ENCODE measurements at places on chromosomes 4 and X.
A peak's percentile ranks its signal among the peaks of the same experiment; 100 is the strongest.

DNA sequence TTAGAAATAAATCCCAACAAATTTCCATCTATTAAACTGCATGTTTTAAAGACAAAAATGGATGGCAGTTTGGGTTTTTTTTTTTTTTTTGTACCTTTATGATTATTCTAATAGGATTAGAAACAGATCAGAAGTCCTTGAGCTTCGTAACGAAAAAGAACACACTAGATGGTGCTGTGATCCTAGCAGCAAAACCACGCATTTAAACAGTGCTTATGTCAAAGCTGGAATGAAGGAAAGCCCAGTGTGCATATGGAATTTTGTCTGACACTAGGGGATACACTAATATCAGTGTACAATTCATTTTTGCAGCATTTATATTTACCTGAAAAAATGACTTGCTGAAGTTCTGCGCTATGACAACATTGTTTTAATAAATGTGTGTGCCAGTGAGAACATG, 229.1 kb downstream of the VEGFC start:
- no peak for DNase-seq

DNA sequence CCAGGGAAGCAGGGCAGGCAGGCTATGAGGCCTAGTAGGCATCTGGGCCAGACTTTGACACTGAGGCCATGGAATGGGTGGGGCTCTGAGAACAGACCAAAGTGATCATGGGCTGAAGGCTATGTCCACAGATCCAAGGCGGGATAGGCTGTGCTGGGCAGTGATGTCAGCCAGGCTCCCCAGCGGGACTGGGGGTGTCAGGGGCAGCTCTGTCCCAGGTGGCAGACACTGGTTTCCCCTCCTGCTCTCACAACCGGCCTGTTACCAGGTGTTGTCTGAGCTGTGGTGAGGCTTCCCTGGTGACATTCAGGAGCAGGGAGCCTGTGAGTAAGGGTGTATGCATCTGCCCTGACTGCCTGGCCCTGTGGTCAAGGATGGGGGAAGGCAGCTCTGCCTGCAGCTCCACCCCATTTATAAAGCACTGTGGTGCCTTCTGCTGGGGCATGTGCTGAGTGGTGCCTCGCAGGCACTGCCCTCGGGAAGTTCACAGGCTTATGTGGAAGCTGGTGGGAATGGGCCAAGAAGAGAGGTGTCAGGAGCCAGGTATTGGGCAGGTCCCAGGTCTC, 2.9 kb downstream of the IL9R start:
- DNase-seq = no peak

DNA sequence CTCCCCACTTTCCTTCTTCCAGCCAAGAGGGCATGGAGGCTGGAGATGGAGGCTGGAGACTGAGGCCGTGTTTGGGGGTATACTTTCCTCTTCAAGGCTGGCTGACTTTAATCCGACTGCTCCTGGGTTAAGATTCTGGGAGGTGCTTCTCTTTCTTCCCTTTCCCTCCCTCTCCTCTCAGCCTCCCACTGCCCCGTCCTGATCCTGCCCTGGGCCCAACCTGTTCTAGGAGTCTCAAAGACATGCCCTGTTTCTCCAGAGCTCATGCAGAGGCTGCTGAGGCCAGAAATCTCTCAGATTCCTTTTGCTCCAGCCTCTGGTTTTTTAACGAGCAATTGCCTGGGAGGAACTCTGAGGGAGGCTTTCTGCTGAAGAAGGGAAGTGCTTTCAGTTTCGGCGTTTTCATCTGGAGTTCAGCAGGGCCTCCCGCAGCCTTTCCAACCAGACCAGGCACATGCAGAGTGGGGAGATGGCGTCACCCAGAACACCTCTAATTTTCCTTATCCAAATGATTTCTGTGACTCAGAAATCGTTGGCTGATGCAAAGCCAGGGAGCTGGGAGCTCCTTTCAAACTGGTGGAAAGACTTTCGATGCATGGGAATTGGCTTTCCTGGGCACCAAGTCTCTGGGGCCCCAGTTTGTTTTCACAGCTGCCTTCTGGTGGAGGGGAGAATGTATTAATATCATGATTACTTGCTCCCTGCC, 34.5 kb upstream of the FAM9C start:
- no peak for DNase-seq

DNA sequence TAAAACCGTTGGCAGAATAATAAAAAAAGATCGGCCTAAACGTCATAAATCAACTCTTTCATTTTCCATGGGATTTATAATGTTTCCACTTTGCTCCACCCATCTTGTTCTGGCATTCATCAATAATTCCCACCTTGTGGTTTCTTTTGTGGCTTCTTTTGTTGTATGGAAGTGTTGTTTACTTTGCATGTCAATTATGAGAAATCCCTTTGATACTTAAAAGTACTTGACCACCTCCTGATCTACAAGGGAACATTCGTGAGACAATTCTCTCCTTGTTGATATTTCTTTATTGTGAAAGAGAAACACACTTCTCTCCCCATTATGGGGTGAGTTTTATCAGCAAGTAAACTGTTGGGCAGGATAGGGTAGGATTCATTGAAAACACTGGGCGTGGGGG, 2.8 kb downstream of the AMELX start:
- DNase-seq = no peak

DNA sequence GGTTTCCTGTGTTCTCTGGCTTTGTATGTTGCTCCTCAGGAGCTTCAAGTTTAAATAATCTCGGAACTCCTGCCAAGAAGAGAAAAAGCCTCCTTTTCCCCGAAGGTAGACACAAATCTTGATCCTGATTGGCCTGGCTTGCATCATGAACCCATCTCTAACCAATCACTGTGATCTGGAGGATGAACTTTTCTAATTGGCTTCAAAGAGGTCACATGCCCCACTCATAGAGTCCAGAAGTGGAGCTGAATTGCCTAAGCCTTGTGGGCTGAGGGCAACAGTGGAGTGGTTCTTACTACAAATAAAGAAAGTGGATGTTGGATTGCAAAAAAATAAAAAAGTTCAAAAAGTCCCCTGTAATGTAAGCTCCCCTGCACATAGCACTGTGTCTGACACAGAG, 245.9 kb downstream of the MID1IP1 start:
- DNase-seq = no peak

DNA sequence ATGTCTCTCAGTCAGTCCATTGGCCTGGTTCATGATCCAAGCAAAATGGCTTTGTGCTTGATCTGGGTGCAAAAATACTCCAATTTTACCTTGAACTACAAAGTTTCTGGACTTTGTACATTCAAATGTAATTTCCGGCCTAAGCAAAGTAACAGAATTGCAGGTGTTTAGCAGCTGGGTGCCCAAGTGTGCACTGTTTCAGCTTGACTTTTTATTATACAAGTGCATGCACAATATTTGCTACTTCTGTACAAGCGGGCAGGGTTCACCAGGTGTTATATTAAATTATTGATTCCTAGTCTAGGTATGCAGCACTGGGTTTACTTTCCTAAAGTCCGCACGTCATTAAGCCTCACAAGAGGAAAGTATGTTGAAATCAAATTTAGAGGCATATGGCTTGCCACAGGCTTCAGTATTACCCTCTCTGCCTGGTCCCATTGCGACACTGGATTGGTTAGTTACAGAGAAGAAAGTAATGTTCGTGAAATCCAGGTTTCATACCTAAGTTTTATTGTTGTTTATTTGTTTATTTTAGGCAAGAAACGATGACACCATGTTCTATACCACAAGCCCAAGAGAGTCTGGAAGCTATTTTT, 376.9 kb upstream of the CTSO start:
- DNase-seq = no peak

GRCh38 chr4:118759481-118759880, 74.3 kb downstream of the METTL14 start:
- no peak for DNase-seq

DNA sequence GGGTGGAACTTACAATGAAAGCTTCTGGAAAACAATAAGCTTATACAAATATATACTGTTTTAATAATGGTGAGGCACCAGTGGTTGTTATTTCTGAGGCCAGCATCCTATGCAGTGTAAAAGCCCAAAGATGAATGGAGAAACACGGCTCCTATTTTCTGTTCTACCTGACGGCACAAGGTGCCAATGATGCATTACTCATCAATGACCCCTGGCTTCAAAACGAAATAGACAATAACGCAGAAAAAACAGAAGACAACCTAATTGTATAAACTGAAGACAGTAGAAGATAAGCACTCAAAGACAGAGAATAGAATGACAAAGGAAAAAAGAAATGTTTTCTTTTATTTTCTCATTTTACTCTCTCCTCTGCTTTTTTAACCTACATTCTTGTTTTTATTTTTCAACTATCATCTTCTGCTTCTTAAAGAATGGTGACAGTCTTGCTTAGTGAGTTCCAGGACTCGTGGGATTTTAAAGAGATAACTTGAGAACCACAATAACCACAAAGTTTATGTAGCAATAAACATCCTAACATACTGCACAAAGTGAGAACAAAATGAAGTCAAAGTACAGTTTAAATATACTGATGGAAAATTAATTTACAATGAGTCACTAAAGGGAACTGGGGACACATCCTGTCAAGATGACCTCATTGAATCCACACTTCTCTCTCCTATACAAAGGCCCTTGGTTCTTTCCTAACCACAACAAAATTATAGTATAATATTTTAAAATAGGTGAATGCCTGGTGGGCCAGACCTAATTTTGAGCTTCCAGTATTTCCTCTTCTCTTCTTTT, 169.8 kb downstream of the BTC start:
- peak; percentile 18 for DNase-seq

GRCh38 chr4:53907772-53908171, 156.6 kb downstream of the CHIC2 start:
- no peak for DNase-seq

DNA sequence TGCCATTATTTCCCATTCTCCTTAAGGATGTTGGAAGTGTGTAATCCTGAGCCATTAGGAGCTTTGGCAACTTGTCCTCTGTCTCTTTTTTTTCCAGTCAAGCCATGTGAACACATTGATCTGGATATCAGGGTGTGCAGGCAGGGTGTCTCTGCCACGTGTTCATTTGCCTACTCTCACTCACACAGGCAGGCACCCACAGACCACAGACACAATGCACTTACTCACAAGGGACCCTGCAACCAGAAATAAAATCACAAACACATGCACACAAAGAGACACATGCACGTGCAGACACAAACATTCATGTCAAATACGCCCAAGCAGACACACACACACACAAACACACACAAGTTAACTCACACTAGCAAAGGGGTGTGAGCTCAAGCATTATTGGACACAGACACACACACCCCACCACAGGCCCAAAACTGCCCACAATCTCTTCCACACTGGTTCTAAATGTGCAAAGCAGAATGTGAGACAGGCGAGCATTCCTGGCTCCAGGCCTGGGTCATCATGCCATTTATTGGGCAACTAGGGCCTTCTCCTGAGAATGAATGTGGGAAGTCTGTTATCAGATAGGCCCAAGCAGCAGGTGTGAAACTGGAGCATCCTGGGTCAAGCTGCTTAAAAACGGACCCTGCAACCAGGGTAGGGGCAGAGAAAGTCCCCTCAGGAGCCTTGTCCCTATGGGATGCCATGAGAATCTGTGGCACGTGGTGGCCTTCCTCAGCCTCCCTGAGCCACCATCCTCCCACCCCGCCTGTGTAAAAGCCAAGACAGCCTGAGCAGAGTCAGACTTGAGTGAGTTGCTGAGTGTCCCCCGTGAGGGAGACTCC, 63.4 kb downstream of the NBDY start:
- DNase-seq = no peak

- DNase-seq = no peak
Observed at GRCh38 chrX:71181558-71181909, 36.9 kb downstream of the NLGN3 start.

DNA sequence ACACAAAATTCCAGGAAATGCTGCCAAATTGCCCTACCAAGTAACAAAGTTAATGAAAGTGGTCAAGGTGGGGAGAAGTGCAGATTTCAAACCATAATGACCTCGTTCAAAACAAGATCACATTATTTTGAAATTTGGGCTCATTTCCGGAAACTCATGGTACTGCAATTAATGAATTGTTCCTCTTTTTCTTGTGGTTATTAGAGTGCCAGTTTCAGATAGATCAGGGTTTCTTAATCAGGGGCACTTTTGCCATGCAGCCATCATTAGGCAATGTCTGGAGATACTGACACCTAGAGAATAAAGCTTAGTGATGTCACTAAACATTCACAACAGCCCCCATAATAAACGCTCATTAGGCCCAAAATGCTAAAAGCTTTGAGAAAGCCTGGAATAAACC, 381.5 kb upstream of the GALNT7 start:
- no peak for DNase-seq

- no peak for DNase-seq
Observed at GRCh38 chr4:14267373-14268060, 640.0 kb upstream of the BOD1L1 start.

GRCh38 chr4:104989371-104989770, 157.3 kb upstream of the TET2 start:
- DNase-seq = no peak

DNA sequence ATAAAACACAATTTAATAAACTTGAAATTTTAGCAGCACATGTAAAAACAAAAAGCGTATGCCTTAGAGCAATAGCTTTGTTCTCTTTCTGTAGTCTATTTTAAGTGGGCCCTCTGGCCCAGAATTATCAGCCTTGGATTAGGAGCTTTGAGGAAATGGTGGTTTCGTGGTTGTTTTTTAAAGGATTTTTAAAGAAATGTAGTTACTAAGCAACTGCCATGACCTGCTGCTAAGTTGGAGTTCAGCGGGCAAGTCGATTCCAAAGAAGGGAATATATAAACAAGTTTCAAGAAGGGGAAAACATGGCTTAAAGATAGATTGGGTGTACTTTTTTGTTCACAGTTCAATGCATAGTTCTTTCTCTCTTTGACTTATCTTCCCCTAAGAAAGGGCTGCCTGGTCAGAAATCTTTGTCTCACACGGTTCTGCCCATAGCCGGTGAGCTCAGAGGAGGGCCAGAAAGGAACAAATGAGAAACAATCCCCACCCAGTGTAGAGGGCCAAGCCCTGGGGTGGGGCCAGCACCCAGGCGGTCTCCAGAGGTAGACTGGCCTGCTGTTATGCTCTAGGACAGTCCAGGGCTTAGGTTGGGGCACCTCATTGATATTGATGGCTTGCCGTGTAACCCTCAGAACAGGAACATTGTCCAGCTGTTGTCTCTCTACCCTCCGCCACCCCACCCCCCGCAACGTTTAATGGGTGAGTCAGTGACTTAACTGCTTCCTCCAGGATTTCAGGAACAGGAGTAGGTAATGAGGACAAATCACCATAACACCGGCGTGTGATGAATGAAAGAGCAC, 32.5 kb downstream of the DLG3 start:
- peak; percentile 59 for DNase-seq

GRCh38 chr4:1096841-1097240, 16.5 kb downstream of the RNF212 start:
- DNase-seq = no peak

DNA sequence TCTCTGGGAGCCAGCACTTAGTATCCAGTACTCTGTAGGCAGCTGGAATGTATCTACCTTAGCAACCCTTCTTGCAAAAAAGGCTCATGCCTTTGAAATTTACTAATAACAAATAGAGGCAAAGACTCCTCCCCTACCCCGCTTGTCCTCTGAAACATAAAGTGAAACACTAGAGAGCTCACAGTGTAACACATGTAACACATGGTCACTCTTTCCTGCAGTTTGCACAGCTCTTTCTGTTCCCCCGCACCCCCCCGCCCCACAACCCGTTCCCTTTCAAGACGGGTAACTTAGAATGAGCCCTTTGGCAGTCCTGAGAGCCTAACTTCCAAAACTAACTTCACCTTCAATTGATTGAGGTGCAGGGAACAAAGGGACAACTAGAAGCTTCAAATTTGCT, 6.0 kb upstream of the BCORL1 start:
- DNase-seq = no peak
